ENCODE measurements at places on chromosomes 1 and 21. TPM values are rescaled to one million over a fixed set of nuclear protein-coding genes. Genes with fewer than 3 reads are reported as not detected.

- peak; percentile 34 for DNase-seq
Measured at GRCh38 chr1:19400875-19401534, 84.3 kb downstream of the CAPZB start.

DNA sequence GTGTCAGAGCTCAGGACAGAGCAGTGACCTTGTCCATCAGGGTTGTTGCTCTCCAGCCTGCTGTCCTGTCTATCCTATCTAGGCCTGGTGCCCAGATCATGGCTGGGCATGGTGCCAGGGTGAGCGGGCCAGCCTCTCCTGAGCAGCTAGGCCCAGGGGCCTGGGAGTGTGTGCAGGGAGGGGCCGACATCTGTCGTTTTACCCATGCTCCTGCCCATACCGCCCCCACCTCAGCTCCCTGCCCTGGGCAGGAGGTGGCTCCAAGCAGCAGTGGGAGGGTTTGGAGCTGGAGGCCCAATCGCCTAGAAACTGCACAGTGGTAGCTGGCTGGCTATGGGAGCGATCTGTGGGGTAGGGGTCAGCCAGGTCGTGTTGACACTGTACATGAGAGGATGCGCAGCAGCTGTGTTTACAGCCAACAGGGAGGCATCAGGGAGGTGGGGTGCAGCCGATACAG lies 6.5 kb downstream of the INSRR start:
- DNase-seq, result no peak

- no peak for DNase-seq
Measured at GRCh38 chr1:204348242-204348641, 11.5 kb downstream of the PLEKHA6 start.

- no peak for DNase-seq
Measured at GRCh38 chr1:72568113-72568512, 285.8 kb upstream of the NEGR1 start.

DNA sequence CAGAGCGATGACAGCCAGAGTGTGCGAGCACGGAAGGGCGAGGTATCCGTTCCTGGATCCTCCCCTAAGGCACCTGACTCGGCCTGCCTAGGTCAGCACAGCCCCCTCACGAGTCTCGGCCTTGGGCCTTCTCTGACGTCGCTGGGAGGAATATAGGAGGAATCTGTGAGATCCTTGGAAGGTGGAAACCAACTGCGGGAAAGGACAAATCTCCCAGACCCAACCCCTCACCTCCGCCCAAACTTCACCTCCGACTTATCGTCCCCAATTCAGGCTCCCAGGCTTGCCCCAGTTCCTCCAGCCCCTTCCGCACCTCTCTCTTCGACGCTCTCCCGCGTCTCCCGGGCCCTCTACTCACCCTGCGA lies 494 bp downstream of the APH1A start:
- no peak for DNase-seq

- no peak for DNase-seq
Measured at GRCh38 chr1:36599828-36600227, 117.1 kb upstream of the CSF3R start.

DNA sequence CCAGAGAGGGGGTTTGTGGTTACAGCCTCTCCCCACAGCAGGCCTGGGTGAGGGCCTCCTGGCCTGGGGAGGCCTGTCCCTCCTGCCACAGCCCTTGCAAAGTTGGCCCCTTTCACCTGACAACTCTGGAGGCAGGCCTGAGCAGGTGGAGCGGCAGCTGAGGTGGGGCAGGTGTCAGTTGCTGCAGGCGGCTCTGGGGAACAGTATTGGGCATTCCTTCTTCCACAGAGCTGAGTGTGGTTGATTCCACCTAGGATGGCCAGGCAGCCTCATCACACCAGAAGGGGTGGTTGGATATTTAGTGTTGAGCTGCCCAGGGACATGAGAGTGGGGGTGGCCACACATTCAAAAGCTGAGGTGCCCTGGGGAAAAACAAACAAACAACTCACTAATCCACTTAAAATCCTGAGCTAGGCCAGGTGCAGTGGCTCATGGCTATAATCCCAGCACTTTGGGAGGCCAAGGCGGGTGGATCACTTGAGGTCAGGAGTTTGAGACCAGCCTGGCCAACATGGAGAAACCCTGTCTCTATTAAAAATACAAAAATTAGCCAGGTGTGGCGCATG lies 31.1 kb downstream of the PIGP start:
- no peak for DNase-seq

DNA sequence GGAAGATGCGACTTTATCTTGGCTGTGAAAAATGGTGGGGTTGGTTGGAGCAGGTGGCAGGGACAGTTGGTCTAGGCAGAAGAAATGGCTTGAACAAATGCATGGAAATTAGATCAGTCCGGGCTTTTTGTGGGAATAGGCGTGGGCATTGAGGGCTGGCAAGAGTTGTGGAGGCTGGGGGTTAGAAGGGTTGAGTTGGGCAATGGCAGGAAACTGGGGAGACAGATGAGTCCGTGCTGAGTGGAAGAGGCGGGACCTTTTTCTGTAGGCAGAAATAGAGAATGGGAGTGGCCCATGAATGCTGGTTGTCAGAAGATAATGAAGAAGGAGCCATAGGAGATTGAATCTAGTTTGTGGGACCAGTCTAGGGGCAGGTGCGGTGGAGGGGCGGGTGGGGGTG lies 6.9 kb downstream of the PDPN start:
- DNase-seq, result no peak

DNA sequence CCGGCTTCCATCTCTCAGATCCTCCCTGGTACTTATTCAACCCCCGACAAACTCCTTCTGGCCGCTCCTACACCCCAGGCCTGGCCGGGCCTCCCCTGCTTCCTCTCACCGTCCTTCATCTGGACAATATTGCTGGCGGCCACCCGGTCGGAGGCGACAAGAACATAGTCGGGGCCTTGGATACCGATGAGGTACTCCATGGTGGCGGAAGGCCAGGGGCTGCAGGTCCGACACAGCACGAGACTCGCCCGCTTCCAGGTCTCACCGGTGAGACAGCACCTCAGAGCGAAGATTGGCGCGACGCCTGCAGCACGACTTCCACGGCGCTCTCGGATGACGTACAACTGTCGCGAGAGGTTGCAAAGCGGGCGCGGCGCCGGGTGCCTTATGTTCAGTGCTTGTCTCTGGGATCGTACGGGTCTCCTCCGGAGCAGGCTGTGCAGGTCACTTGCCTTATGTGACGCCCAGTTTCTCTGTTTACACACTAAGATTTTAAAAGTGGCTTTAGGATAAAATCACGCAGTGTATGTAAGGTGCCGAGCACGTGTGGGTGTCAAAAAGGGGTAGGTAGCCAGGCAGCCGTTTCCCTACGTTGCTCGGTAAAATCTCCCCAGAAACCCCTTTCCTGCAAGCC lies at the start of gene PSMB2:
Gene PSMB2 (minus strand): TSS at position 294 of the 634 bp plus-strand sequence. CDS start 94 bp downstream, at position 200.
- DNase-seq, result peak; percentile 84

DNA sequence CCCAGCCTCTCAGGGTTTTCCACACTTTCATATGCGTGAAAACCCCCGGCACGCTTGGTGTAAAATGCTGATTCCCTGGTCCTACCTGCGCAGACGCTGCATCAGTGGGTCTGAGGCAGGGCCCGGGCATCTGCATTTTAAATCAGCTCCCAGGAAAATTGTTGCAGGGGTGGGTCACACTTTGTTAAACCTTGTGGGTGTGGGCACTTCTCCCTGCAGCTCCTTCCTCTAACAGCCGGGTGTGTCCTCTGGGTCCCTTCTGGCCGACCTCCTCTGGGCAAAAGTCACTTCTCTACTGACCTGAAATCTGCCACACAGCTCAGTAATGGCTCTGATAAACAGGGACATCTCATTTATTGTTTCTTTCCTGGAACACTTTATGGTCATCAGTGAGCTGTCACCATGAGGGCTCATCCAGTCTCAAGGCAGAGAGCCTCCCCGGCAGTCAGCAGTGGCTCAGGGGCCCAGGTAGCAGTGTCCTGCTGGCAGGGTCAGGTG lies 52.8 kb upstream of the TMPRSS2 start:
- DNase-seq, result no peak

GRCh38 chr1:196538473-196538872 lies 69.8 kb downstream of the KCNT2 start:
- no peak for DNase-seq

DNA sequence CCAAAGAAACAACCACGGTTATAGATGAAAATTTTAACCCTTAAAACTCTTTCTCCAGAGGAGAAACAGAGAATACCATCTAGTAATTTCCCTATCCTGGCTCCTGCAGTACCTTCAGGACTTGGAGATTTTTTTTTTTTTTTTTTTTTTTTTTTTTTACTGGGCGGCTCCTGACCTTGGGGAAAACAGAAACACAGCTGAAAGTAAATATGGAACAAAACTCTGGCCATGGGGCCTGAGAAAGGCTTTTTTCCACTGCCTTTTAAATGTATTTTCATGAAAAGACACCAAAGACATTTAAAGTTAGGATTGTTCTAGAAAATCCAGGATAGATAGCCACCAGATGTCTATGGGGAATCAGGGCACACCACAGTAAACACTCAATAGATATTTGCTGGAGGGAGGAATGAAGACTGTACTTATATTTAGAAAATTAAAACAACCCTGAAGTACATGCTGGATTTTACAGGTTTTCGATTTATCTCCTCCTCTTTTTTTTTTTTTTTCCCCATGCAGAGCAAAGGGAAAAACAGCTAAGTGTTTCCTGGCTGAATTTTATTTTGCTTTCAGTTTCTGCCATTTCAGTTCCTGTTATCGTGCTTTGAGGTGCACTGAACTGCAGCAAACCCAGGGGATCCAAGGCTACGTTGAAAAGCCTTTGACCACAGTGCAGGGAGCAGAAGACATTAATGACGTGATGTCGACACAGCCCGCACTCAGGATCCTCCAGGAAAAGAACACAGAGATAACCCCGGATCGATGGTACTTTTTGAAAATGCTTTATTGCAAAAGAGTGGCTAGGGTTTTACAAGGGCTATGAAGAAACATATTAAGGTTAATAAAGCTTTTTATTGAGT lies 35.7 kb upstream of the CNN3 start:
- DNase-seq, result no peak

DNA sequence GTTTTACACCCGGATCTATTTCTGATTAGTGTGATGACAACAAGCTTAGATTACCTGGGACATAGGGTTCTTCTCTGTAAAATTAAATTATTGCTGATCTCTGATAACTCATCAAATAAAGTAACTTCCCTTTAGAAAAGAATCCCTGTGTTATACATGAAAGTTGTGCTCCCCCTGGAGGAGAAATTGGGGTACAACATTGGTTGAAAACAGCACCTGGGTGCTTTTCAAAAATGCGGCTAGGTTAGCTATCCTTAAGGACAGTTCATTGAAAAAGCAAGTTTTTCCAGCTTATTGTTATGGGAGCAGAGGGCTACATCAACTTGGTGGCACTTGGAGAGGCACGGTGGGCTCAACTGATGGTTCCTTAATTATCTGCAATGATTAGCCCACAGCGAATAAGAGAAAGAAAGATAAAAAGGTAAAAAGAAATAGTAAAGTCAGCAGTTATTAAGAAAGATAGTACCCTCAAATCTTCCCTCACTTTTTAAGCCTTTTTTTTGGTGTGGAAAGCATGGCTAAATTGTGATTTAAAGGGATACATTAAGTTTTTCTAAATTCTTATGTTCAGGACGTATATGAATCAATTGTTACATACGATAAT lies 97.8 kb downstream of the FMN2 start:
- DNase-seq, result peak; percentile 57

DNA sequence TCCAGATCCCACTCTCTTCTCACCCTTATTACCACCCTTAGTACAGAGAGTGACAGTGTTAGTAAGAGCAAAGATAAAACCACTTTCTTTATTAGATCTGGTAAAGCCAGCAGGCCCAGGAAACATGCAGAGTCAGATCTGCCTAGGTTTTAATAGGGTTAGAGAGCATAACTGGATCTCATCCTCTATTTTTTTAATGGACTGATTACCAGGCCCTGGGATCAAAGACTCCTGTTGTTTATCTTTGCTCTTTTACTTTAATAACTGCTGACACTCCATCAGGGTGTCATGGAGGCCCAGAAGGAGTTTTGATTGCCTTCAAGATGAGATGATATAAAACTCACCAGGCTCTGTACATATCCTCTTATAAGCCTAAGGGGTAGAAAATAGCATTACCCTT lies 45.3 kb upstream of the RGS5 start:
- no peak for DNase-seq

DNA sequence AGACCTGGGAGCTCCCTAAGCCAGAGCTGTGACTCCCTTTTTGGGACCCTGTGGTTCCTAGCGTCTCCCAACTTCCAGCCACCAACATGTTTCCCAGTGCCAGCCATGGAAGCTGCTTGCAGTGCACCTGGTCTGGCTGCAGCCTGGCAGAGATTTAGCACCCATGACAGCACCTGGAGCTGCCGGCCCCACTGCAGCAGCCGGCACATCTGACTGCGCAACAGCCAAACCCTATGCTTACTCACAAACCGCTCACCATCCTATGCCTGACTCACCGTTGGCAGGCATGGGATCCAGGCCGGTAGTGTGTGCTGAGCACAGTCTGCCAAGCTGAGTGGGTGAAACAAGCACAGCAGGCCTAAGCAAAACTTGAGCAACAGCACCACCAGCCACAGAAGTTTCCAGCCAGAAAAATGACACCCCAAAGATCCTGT lies 435.9 kb upstream of the PRMT6 start:
- DNase-seq, result no peak

DNA sequence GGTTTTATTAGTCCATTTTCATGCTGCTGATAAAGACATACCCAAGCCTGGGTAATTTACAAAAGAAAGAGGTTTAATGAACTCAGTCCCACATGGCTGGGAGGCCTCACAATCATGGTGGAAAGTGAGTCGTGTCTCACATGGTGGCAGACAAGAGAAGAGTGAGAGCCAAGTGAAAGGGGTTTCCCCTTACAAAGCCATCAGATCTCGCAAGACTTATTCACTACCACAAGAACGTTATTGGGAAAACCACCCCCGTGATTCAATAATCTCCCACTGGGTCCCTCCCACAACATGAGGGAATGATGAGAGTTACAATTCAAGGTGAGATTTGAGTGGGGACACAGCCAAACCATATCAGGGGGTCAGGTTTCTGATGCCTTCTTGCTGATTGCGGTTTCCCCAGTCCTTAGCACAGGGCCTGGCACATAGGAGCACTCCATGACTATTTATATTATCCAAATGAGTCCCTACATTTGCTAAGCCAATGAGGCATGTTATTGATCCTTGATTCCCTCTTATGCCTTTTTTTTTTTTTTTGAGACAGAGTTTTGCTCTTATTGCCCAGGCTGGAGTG lies 35.3 kb upstream of the PAXBP1 start:
- no peak for DNase-seq

DNA sequence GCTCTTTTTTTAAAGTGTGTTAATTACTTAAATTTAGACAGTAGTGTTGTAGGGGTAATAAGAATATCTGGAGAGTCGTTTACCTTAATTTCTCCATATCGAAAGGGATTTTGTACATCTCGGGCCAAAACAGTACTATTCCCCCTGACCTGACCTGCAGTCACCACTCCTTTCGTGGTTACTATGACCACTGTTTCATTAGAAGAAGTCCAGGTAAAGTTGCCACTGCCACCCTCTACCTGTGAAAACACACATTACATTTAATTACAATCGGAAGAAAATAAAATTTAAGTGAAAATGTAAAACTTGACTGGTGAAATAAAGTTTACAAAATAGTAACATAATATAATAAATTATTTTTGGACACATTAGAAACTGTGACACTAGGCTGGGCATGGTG lies 37.2 kb downstream of the NUP210L start:
- DNase-seq, result no peak

KIF17 gene
- 9.9 TPM for total RNA-seq

KCNE2 gene
- total RNA-seq, result 0.37 TPM

MOV10 gene
- total RNA-seq, result 105 TPM

AMY2B gene
- 2.1 TPM for total RNA-seq

MYOC gene
- not detected for total RNA-seq
